ENCODE measurements at places on chromosomes 1 and 21.

DNA sequence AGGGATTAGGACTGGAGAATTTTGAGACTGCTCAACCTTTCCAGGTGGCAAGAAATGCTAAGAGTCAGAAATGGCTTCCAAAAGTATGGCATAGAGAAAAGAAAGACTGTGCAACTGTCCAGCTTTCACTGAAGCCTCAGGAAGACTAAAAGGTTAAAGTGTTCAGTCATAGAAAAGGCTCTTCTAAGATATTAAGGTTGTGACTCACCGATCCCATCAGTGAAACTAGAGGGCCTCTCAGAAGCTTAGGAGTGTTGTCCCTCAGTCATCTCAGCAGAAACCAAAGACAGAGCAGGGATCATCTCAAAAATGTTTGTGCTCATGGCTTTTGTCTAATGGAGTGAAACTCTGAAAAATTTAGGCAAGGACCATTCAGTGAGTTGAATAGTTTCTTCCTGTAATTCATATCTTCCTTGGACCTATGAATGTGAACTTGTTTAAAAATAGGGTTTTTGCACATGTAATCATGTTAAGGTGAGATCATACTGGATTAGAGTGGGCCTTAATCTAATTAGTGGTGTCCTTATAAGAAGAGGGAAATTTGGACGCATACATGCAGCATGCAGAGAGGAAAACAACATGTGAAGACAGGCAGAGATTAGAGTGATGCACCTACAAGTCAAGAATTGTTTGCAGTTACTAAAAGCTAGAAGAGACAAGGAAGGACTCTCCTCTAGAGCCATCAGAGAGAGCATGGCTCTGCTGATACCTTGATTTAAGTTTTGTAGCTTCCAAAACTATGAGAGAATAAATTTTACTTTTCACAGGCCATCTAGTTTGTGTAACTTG lies 71.3 kb downstream of the RPE65 start:
- DNase-seq, result no peak

GRCh38 chr1:26536081-26536480 lies 6.5 kb downstream of the RPS6KA1 start:
- DNase-seq, result no peak

GRCh38 chr21:23585419-23585818 lies 2021.9 kb downstream of the MRPL39 start:
- no peak for DNase-seq

DNA sequence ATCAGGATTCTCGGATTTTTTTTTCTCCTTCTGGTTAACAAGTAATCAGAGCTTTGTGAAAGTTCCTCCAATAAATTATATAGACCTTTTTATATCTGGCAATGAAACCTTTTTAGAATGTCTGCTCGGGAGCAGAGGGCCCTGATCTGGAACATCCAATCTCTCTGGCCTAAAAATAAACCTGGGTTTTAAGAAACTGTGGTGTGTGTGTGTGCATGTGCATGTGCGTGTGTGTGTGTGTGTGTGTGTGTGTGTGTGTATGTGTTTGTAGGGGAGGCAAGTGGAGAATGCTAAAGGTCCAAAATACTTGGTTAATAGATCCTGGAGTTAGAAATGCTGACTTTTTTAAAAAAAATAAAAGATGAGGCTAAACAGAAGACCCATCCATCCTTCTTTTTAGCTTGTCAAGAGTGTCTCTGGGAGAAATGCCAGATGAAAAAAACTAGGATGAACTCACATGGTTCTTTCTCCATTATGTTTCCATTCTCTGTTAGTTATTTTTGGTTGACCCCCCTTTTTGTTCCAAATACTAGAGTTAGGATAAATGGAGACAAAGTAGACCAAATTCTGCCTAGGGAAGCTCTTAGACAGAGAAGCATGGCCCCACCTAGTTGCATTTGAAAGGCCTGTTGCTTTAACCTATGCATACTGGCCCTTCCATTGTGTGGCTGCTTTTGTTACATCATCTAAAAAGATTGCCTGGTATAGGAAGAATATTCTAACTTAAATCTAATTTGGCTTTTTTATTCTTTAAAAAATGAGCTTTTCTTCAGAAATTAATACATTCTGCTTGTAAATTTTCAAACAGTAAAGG lies 175.9 kb downstream of the PAPPA2 start:
- no peak for DNase-seq

DNA sequence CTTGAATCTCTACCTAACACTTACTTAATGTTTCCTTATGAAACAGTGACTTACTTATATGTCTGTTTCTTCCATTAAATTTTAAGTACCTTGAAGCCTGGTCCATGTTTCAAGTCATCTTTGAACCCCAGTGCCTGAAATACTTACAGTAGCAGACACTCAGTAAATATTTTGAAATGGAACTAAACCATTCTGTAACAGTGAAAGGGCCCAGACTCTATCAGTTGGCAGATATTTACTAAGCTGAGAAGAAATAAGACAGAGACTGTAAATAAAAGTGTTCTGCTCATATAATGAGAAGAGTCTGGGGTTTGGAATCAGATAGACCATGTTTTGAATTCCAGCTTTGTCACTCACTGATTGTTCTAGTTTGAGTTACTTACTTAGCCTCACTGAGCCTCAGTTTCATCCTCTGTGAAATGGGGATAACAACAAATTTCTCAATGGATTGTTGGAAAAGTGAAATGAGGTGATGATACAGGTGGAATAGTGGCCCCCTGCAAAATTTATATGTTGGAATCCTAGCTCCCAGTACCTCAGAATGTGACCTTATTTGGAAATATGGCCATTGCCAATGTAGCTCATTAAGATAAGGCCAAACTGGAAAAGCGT lies 19.3 kb upstream of the C1orf21 start:
- no peak for DNase-seq

DNA sequence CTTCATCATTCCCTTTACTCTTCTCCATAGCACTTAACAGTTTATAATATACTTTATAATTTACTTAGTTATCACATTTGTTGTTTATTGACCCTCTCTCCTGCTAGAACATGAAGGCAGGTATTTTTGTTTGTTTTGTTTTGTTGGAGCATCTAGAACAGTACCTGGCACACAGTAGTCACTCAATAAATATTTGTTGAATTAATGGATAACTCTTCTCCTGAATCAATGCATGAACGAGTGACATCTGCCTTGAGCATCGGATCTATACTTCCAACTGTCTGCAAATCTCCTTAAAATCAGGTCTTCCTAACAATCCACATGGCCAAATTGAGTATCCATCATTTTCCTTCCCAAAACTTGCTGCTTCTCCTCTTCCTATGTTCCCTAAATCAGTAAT lies 35.9 kb upstream of the MTMR11 start:
- no peak for DNase-seq

DNA sequence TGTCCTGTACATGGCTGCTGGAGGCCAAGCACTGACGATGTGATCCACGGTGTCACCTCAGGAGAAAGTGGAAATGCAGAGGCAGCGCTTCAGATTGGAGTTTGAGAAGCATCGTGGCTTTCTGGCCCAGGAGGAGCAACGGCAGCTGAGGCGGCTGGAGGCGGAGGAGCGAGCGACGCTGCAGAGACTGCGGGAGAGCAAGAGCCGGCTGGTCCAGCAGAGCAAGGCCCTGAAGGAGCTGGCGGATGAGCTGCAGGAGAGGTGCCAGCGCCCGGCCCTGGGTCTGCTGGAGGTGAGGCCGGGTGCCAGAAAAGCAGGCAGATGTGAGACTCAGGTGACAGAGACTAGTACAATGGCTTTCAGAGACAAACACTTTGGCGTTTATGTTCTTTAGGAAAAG lies 7.7 kb downstream of the TRIM58 start:
- no peak for DNase-seq

DNA sequence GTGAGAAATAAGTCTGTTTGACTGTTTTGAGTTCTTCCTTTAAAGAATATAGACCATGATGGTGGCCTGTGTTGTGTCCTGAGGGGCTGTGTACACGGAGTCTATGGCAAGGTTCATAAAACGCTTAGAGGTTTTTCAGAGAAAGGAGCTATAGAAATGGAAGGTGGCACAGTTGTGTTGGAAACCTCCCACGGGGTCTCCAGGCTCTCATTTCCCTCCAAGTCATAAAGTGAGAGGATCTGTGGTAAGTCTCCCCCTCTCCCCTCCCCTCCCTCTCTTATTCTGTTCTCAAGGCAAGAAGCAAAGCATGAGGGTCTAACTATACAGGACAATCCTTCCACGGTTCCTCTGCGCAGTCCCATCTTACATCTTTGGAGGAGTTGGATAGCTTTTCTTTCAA lies 139.2 kb downstream of the KIF26B start:
- no peak for DNase-seq

DNA sequence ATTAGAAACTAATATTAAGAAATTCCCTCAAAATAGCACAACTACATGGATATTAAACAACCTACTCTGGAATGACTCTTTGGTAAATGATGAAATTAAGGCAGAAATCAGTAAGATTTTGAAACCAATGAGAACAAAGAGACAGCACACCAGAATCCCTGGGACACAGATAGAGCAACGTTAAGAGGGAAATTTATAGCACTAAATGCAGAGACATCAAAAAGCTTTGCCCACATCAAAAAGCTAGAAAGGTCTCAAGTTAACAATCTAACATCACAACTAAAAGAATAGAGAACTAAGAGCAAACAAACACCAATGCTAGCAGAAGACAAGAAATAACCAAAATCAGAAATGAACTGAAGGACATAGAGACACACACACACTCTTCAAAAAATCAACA lies 48.6 kb upstream of the LRRC8B start:
- no peak for DNase-seq

- DNase-seq, result no peak
Observed at GRCh38 chr1:57949168-57949567, 525.3 kb upstream of the DAB1 start.

DNA sequence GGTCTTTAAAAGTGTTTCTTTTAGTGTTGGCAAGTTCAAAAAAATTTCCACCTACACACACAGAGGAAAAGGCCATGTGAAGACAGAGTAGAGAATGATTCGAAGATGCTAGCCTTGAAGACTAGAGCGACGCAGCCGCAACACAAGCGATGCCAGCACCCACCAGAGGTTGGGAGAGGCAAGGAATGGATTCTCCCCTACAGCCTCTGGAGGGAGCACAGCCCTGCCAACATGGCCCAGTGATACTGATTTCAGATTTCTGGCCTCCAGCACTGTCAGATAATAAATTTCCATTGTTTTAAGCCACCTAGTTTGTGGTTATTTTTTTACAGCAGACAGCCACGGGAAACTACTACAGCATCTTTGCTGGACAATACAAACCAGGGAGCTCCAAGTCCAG lies 6.9 kb upstream of the ADAR start:
- no peak for DNase-seq

DNA sequence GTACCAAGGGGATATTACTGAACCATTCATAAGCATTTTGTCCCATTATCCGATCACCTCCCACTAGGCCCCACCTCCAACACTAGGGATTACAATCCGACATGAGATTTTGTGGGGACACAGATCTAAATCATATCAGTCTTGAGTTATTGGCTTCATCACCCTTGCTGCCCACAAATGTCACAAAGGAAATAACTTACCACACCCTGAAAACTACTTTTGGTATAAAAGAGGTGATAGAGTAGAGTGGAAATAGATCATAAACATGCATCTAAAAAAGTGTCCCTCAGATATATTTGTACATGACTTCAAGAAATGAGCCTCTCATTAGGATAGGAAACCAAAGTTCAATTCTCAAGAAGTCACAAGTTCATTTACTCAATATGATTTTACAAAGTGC lies 22.6 kb upstream of the FCRL3 start:
- no peak for DNase-seq

DNA sequence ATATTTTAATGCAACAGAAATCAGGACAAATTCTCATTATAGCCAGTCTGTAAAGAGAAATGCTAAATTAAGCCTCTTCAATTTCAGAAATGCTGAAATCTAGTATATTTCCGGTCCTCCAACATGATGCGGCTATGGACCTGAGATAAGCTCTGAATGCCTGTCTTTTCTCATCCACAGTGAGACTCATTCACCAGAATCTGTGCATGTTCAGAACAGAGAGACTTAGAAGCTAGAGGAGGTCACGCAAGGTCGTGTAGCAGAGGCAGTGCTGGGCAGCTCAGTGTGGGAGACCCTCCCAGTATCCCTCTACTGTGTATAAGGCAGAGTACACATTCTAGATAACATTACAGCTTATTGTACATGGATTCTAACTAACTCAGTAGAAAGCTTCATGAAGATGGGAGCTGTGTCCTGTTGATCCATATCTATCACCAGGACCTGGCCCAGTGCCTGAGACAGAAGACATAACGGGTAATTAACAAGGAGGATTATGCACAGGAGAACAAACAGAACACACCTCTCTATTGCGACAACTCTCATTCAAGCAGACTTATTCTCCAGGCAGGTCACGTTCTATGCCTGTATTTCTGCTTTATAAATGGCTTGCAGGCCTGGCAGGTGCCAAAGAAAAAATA lies 97.0 kb upstream of the COA6 start:
- DNase-seq, result no peak

- DNase-seq, result no peak
Observed at GRCh38 chr1:36667836-36668235, 185.1 kb upstream of the CSF3R start.

- no peak for DNase-seq
Observed at GRCh38 chr21:43373362-43374227, 53.3 kb downstream of the SIK1 start.

DNA sequence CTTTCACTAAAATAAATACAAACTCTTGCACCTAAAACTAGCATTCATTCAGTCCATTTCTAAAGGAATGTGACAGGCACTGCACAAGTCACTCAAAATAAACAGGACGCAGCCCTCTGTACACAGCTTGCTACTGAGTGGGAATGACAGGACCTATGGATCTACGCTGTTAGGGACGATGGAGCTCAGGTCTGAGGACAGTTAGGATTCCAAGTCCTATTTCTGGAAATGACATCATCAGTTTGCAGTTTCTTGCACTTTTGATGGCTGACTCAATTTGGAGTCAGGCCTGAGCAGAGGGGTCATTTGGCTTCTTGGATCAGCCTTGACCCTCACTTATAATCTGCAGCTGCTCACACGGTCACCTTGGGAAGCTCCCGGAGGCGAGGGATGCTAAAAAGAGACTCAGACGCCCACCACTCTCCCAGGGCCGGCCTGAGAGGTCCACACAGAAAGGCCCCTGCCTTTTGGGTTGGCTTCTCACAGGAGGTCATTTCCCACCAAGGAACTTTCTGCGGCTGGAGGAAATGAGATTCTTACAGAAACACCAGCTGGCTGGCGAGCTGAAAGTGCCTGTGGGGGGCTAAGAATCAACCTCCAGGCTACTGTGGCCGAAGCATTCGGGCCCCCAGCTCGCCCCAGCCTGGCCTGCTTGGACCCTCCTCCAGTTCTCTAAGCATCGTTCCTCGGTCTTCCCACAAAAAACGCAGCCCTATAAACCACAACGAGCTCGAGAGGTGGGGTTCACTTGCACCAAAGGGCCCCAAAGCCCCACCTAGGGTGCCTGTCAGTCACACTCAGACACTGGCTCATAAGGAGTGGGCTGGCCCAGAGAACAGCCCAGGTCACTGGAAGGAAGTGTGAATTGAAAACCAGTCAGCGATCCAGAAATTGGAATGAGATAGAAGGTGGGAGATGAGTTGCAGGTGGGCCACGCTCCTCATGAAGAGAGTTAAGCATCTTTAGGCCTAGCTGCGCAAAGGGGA lies 8.9 kb upstream of the PDE9A start:
- DNase-seq, result no peak

GRCh38 chr21:35244514-35244913 lies 195.4 kb upstream of the RUNX1 start:
- no peak for DNase-seq

Measured in activated CD4-positive, alpha-beta T cell treated with anti-CD3 and anti-CD28 coated beads, Interleukin-2, Interleukin-4, amounts not matched to agents 100 ng/mL and 50 ng/mL, durations not matched to agents 16 hours and 8 hours (primary cell).